Fibroblast of villous mesenchyme (primary cell): ENCODE measurements at places on chromosomes 6 and 20. TPM values are rescaled to one million over a fixed set of nuclear protein-coding genes. Genes with fewer than 3 reads are reported as not detected.
A peak's percentile ranks its signal among the peaks of the same experiment; 100 is the strongest.

- no peak for DNase-seq
These were observed 4.0 kb downstream of the PLAGL2 start for GRCh38 chr20:32203356-32204204.

- no peak for DNase-seq
These were observed 28.5 kb downstream of the BACH2 start for GRCh38 chr6:90268178-90268577.

DNA sequence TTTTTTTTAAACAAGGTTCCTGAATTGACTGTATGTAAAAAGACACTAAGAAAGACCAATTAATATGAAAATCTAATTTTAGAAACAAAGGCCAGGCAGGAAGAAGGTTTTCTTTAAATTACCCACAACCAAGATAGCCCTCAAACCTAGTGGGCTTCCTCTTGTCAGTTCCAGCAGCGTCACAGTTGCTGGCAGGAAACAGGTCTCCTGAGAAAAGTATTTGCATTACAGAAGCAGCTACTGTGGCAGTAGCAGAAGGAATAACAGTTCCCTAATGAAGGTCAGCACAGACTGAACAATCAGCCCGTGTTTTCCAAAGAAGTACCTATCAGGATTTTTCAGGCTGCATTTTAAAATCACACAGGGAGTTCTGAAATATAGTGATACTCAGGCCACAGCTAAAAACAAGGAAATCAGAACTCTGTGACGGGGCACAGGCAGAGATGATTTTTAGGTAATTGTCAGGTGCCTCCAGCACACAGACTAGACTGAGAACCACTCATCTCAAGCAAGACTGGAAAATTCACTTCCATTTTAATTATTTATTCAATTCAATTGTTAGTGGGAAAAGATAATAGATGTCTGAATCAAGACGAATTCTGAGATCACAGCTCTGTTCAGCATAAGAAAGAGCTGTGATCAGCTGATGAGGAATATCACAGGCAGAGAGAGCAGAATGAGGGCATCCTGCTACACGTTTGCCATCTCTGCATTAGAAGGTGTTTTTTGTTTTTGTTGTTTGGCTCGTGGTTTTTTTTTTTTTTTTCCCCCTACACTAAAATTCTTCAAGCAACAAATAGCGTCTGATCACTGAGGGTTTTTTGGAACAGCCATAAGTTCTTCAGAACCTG lies 230.5 kb upstream of the KHDRBS2 start:
- DNase-seq: no peak

DNA sequence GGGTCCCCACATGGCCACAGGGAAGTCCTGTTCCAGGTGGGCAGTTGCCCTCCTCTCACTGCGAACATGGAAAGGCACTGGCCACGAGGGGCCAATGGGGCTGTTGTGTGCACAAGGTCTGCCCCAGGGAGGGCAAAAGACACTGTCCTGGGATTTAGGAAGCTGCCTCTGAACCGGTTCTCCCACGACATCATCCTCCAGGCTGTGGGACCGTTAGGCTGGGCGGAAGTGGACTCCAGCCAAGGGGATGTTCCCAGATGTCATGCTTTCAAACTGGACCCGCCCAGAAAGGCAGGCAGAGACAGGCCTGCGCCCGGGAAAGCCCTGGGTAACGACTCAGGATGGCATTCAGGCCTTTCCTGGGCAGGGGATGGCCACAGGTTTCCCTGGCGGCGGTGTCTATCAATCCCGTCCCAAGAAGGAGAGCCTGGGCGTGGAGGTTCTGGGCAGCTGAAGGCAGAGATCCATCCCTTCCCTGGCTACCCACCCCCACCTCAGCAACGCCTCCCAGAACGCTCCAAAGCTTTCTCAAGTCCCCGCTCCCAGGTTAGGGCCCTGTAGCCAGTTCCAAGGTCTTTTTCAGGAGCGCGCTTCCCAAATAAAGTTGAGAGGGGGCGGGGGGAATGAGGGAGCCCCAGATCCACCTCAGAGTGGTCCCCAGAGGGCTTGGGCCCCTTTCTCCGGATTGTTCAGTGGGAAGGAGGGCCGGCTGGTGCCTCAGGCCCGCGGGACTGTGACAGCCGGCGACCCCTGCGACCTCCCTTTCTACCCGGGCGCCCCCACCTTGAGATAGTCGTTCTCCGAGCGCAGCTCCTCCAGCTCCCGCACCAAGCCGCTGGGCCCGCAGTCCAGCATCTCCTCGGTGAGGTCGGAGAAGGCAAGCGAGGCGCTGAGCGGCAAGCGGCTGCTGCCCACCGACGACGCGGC lies 13.8 kb upstream of the TLDC2 start:
- peak; percentile 87 for DNase-seq

- DNase-seq: no peak
These were observed 7.1 kb downstream of the PRIM2 start for GRCh38 chr6:57324538-57324937.

- no peak for DNase-seq
These were observed 255.6 kb upstream of the PMEPA1 start for GRCh38 chr20:57965441-57965840.

- DNase-seq: no peak
These were observed 3.8 kb downstream of the ULBP1 start for GRCh38 chr6:149967591-149967990.

GRCh38 chr6:74018825-74019224 lies 322.8 kb downstream of the CD109 start:
- no peak for DNase-seq

GRCh38 chr6:158311193-158311592 lies 1.1 kb upstream of the TULP4 start:
- peak; percentile 38 for DNase-seq

DNA sequence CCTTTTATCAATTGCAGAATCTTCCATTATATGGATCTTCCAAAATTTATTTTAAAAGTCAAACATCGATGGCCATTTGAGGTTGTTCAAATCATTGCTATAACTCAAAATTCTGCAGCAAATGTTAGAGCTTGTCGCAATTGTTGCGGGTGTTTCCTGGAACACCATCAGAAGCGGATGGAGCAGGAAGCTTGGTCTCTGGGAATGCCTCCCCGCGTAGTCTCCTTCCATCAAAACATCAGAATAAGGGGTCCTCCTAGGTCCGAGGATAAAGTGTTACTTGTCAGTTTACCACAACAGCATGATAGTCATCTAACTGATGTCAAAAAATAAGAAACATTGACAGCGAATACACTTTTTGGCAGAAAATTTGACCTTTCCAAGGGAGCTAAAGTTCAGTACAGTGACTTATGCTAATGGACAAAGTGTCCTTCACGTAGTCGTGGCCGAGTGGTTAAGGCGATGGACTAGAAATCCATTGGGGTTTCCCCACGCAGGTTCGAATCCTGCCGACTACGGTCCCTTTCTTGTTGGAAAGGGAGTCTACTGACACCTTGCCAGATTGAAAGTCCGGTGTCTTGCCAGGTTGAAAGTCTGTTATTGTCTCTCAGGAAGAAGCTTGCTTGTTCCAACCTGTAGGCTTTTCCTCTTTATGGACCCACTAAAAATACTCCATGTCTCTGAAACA lies 59.0 kb upstream of the ZNF184 start:
- DNase-seq: no peak

- DNase-seq: peak; percentile 45
These were observed 131.2 kb upstream of the CDH4 start for GRCh38 chr20:61120595-61121515.

DNA sequence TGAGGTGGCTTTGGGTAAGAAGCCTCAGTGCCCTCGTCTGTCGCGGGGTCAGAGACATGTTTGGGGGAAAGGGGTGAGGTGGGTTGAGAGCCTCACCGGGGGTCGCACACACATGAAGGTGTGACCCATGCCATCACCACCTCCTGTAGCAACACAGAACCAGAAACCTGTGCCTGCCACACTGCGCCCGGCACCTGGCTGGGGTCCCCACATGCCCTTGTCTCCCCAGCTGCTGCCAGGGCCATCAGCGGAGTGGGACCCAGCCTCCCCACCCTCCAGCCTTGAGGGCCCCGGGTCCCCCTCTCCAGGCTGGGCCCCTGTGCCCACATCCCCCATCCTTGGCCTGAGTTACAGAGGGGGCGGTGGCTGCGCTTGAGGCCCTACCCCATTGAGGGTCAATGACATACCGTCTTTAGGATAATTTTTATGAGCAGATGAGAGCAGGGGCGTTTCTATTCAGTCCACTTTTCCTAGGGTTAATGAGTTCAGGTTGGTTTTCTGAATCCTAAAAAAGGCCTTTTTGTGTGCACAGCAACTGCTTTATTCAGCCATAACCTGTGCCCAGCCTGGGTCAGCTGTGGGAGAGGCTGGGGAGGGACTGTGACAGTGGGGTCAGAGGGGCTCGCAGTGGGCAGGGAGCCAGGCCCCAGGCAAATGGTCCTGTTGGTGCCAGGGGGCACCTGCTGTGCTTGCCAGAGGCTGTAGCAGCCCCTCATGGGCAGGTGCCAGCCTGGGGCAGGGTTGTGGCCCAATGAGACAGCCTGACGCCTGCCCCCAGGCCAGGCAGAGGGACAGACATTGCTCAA lies 19.4 kb downstream of the APCDD1L start:
- DNase-seq: no peak

The IL17F gene
- under 0.01 TPM in 1 of 2 replicates, not detected in the other for total RNA-seq

The DNPH1 gene
- total RNA-seq: 21.6 and 41.9 TPM in 2 replicates

The GINS1 gene
- total RNA-seq: 7.4 and 13.8 TPM in 2 replicates

The VIP gene
- not detected in 2 replicates for total RNA-seq

The ESF1 gene
- 7.4 and 13.8 TPM in 2 replicates for total RNA-seq

The COL19A1 gene
- total RNA-seq: 0.32 and 1.3 TPM in 2 replicates

The SYCP2 gene
- 1.6 and 3.0 TPM in 2 replicates for total RNA-seq
